ENCODE measurements at places on chromosomes 3 and 15.

DNA sequence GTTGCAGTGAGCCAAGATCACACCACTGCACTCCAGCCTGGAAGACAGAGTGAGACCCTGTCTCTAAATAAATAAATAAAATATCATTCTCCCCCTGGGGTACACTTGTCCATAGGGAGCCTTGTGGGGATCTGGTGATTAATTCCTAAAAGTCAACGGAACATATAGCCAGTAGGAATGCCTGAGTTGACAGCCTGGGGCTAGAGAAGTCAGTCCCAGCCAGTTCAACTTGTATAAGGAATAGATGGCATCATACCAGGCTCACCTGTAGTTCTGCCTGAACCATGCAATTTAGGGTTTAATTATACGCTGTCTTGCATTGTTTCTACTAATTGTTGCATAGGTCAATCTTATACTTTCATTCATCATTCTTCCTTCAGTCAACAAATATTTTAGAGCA, 5.9 kb upstream of the BOC start:
- H3K36me3 ChIP-seq, result no peaks in the 10 kb centered on the region
- no peaks in the 10 kb centered on the region for H3K27me3 ChIP-seq
- no peak overlapping the region for H3K27ac ChIP-seq
- H3K4me1 ChIP-seq, result no peaks in the 10 kb centered on the region
- no peak overlapping the region for H3K4me3 ChIP-seq

GRCh38 chr3:124887177-124887931, at the start of gene ITGB5:
TSS of gene ITGB5 (minus strand) at chr3:124887365. CDS start at chr3:124887000, 365 bp downstream.
- H3K36me3 ChIP-seq, result no peaks in the 10 kb centered on the region
- no peak for DNase-seq
- H3K27ac ChIP-seq, result no peak within 1 kb of the TSS
- peaks cover 5% of the 10 kb centered on the region for H3K4me1 ChIP-seq
- H3K27me3 ChIP-seq, result peaks cover 11% of the 10 kb centered on the region

- H3K36me3 ChIP-seq, result no peaks in the 10 kb centered on the region
- peaks cover 61% of the 10 kb centered on the region for H3K4me1 ChIP-seq
- H3K27ac ChIP-seq, result peak overlapping the region; percentile 90
- no peak for DNase-seq
- no peaks in the 10 kb centered on the region for H3K27me3 ChIP-seq
These were observed 3.3 kb upstream of the CSK start for GRCh38 chr15:74778599-74778970.

DNA sequence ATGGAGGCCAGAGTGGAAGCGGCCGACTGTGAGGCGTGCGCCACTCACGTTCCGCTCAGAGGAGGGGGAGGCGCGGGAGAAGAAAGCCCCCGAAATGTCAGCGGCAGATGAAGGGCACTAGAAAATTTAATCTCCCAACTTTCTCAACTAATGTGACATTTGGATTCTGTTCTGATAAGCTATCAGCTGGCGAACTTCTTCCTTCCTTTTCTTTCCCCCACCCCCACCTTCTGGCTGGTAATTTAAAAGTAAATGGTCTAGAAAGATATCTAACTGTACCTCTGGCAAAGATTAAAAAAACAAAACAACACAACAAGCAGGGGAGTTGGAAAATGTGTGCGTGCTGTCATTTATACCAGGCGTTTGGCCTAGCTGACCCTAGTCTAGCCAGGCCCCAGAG, 26.4 kb upstream of the TMEM115 start:
- no peaks in the 10 kb centered on the region for H3K4me1 ChIP-seq
- no peaks in the 10 kb centered on the region for H3K36me3 ChIP-seq
- no peaks in the 10 kb centered on the region for H3K27me3 ChIP-seq
- no peak overlapping the region for H3K4me3 ChIP-seq

DNA sequence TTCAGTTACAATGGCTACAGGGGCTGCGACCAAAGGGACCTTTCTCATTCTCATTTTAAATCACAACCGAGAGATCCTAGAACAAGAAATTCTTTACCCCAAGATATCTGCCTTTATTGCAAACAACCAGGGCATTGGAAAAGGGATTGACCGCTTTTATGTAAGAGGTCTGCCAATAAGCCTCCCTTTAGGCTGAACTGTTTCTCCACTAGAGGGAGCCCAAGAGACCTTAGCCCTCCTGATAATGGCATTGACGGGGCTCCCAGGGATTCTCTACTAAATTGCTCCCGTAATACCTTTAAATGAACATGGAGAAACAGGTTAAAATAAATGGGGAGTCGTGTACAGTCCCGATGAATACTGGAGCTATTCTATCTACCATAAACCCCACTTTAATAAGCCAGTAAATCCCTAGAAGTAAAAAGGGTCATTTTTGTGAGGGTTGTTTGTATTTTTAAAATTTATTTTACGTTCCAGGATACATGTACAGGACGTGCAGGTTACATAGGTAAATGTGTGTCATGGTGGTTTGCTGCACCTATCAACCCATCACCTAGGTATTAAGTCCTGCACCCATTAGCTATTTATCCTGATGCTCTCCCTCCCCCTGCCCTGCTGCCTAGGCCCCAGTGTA, 7.5 kb upstream of the IGSF10 start:
- no peak overlapping the region for H3K27ac ChIP-seq
- DNase-seq, result peak; percentile 11
- H3K27me3 ChIP-seq, result no peaks in the 10 kb centered on the region
- H3K4me1 ChIP-seq, result no peaks in the 10 kb centered on the region
- H3K4me3 ChIP-seq, result no peak overlapping the region

- DNase-seq, result no peak
- H3K4me1 ChIP-seq, result peaks cover 22% of the 10 kb centered on the region
- no peak overlapping the region for H3K27ac ChIP-seq
- H3K4me3 ChIP-seq, result no peak overlapping the region
These were observed 12.9 kb upstream of the ULK3 start for GRCh38 chr15:74855857-74856256.

- no peaks in the 10 kb centered on the region for H3K36me3 ChIP-seq
- H3K4me3 ChIP-seq, result no peak overlapping the region
- peaks cover 9% of the 10 kb centered on the region for H3K4me1 ChIP-seq
- H3K27ac ChIP-seq, result no peak overlapping the region
These were observed 31.4 kb downstream of the NPTN start for GRCh38 chr15:73601451-73602445.

- H3K27ac ChIP-seq, result no peak overlapping the region
- no peak overlapping the region for H3K4me3 ChIP-seq
- H3K4me1 ChIP-seq, result no peaks in the 10 kb centered on the region
- no peak for DNase-seq
- peaks cover 5% of the 10 kb centered on the region for H3K36me3 ChIP-seq
These were observed 60.2 kb downstream of the SLTM start for GRCh38 chr15:58873267-58873666.

GRCh38 chr15:25182098-25182478, 227.3 kb downstream of the SNRPN start:
- no peaks in the 10 kb centered on the region for H3K4me1 ChIP-seq
- no peak overlapping the region for H3K27ac ChIP-seq
- no peak for DNase-seq
- no peak overlapping the region for H3K4me3 ChIP-seq
- H3K27me3 ChIP-seq, result no peaks in the 10 kb centered on the region

DNA sequence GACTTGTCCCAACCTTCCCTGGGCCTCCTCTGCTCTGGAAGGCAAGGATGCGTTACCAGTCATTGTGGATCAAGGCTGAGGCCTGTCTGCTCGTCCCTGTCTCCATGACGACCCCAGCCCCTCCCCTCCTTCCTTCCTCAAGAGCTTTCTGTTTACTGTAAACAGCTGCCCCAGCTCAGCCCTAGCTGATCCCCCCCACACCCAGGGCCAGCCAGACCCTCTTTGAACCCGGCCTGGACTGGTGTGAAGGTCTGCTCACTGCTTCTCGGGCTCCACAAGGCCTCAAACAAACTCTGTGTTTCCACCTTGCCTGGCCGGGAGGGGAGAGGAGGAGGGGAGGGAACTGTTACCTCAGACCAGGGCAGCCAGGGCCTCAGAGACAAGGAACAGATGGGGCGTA, 16.9 kb downstream of the VPS18 start:
- H3K27me3 ChIP-seq, result no peaks in the 10 kb centered on the region
- H3K4me3 ChIP-seq, result no peak overlapping the region
- H3K27ac ChIP-seq, result no peak overlapping the region
- peaks cover 16% of the 10 kb centered on the region for H3K4me1 ChIP-seq
- DNase-seq, result no peak

GRCh38 chr3:74445541-74445940, 168.9 kb downstream of the CNTN3 start:
- no peaks in the 10 kb centered on the region for H3K36me3 ChIP-seq
- H3K4me3 ChIP-seq, result no peak overlapping the region
- H3K27ac ChIP-seq, result no peak overlapping the region

GRCh38 chr3:51997935-51998596, 2.4 kb upstream of the RPL29 start:
- no peak for DNase-seq
- no peak overlapping the region for H3K27ac ChIP-seq
- H3K4me3 ChIP-seq, result no peak overlapping the region
- H3K27me3 ChIP-seq, result no peaks in the 10 kb centered on the region

DNA sequence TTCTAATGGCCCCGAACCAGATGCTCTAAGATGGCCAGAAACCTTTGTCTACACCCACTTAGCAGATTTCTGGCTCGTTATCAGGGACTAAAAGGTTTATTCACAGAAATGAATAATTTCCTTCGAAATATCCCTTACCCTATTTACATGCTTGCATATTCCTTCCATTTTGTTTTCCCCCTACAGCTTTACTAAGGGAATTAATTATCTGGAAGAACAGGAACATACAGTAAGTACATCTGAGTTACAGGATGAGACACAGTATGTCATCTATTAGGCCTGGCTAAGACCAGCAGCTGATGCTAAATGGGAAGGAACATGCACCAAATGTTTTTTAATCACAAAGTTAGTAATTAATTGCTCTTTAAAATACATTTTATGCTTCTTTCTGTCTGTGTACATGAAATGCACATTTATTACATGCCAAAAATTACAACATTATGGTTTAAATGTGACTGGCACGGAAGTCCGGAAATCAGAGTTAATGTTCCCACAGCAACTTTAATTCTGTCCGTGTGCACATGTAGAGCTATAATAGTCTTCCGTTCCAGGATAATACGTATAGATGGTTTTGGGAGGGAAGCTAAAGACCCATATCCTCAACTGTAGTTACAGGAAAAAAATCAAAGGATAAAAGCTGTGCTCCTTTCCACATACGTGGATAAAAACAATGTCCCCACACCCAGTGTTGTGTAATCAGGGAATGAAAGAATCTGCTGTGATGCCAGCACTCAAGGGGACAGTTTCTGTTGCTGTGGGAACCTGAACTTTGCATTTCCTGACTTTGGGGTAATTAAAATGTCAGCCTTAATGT, 82.0 kb downstream of the TIGIT start:
- no peaks in the 10 kb centered on the region for H3K27me3 ChIP-seq
- peaks cover 24% of the 10 kb centered on the region for H3K36me3 ChIP-seq
- H3K4me3 ChIP-seq, result no peak overlapping the region
- no peaks in the 10 kb centered on the region for H3K4me1 ChIP-seq
- no peak for DNase-seq
- no peak overlapping the region for H3K27ac ChIP-seq

GRCh38 chr3:134466331-134466730, 19.5 kb downstream of the ANAPC13 start:
- no peak for DNase-seq
- no peak overlapping the region for H3K27ac ChIP-seq
- H3K36me3 ChIP-seq, result no peaks in the 10 kb centered on the region
- no peaks in the 10 kb centered on the region for H3K27me3 ChIP-seq

GRCh38 chr15:68192804-68193486, 12.2 kb downstream of the CALML4 start:
- no peaks in the 10 kb centered on the region for H3K27me3 ChIP-seq
- no peaks in the 10 kb centered on the region for H3K4me1 ChIP-seq
- H3K27ac ChIP-seq, result no peak overlapping the region
- peaks cover 18% of the 10 kb centered on the region for H3K36me3 ChIP-seq
- no peak for DNase-seq

DNA sequence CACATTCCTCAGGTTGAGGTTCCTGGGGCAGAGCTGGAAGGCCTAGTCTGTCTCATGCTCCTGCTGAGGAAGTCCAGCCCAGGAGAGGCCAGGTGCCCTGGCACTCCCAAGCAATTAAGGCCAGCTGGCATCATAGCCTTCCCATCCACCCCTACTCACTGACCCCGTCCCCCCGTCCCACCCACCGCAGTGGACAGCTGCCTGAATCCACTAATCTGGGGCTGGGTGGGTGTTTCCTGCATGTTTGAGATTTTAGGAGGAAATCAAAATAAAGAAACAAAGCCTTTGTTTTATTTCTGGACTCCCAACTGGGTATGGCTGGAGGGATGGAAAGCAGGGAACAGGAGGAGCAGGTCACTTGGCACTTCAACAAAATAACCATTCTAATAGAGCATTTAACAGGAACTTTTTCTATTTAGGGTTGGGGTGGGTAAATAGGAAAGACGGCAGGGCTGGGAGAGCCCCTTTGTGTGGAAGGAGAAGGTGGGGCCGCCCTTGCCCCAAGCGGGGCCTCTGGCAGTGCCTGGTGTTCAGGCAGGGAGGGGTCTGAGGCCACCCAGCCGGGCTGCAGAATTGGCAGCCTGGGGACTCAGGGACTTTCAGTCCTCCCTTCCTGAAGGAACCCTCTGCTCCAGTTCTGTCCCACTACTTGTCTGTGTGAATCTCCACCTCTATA, 8.5 kb downstream of the MRAS start:
- no peak overlapping the region for H3K27ac ChIP-seq
- H3K4me3 ChIP-seq, result no peak overlapping the region
- no peaks in the 10 kb centered on the region for H3K27me3 ChIP-seq
- H3K36me3 ChIP-seq, result no peaks in the 10 kb centered on the region
- no peak for DNase-seq
- no peaks in the 10 kb centered on the region for H3K4me1 ChIP-seq

- H3K36me3 ChIP-seq, result no peaks in the 10 kb centered on the region
- no peak overlapping the region for H3K27ac ChIP-seq
- H3K4me1 ChIP-seq, result no peaks in the 10 kb centered on the region
- DNase-seq, result no peak
- H3K27me3 ChIP-seq, result no peaks in the 10 kb centered on the region
These were observed 396.8 kb downstream of the CADM2 start for GRCh38 chr3:85355572-85355971.

- DNase-seq, result no peak
- H3K4me3 ChIP-seq, result no peak overlapping the region
- no peak overlapping the region for H3K27ac ChIP-seq
- H3K36me3 ChIP-seq, result no peaks in the 10 kb centered on the region
These were observed 4.0 kb upstream of the MGA start for GRCh38 chr15:41656188-41656587.

GRCh38 chr15:70491201-70491621, 272.1 kb downstream of the UACA start:
- no peaks in the 10 kb centered on the region for H3K36me3 ChIP-seq
- no peak for DNase-seq
- peaks cover 2% of the 10 kb centered on the region for H3K27me3 ChIP-seq
- H3K4me3 ChIP-seq, result peak overlapping the region; percentile 44

DNA sequence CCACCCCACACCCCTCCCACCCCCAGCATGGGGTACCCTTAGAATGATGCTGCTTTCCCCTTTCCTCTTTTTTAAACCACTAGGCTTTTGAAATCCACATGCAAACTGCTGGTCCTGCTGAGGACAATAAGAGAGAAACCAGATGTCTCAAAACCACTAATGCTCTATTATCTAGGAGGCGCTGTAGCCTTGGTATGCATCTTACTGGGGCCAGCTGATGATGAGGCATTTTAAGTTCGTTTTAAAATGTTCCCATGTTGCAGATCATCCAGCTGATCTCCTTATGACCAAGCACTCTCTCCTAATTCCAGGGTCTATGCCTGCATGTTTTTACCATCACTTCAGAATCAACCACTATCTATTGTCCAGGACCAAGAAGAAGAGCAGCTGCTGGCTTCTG, 1.3 kb downstream of the NME9 start:
- H3K36me3 ChIP-seq, result no peaks in the 10 kb centered on the region
- peaks cover 7% of the 10 kb centered on the region for H3K4me1 ChIP-seq
- no peak overlapping the region for H3K27ac ChIP-seq
- no peak for DNase-seq
